Activated CD8-positive, alpha-beta memory T cell treated with anti-CD3 and anti-CD28 coated beads, Interleukin-2, amount 50 U/mL, for 48 hours (primary cell): ENCODE measurements at places on chromosomes 4 and X.
A peak's percentile ranks its signal among the peaks of the same experiment; 100 is the strongest.

DNA sequence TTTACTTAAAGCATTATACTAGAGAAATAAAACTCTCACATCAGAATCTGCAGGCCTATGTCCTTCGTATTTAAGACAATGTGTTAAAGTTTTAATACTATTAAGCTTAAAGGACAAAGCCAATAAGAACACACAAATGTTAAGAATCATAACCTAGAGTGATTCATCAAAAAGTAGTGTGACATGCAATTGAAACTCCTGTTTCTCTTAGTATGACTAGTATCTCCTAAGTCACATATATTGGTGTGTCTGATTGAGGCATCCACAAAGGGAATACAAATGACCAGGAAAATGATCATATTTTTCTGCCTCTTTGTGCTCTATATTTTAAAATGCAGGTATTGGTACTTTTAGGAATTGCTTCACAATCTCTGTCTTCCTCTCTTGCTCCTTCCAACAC, 23.8 kb downstream of the GPRASP3 start:
- no peak for DNase-seq

DNA sequence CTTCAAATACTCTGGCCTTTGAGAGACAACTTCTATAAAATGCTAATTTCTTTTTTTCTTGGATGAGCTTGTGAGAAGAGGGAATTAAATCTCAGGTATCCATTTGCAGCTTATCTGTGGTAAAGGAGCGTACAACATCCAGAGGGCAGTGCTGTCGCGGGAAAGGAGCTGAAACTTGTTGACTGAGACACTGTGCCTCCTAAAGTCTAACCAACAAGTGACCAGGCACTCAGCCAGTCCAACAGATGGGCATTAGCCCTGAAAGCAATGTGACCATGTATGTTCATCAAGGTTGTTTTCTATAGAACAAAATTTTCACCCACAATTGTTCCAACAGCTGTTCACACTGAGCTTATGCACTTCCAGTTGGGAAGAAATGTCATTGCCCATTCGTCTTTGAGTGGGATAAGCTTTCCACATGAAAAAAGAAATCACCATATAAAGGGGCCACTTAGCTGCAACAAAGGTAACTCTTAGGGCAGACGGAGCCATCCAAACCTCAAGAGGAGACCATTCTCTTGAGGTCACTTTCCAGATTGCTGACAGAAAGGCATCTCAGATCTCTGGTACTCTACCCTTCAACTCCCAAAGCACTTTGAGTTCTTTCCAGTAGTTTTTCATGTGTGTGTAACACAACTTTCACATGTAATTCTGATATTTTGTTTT, 244.8 kb upstream of the NEIL3 start:
- no peak for DNase-seq

DNA sequence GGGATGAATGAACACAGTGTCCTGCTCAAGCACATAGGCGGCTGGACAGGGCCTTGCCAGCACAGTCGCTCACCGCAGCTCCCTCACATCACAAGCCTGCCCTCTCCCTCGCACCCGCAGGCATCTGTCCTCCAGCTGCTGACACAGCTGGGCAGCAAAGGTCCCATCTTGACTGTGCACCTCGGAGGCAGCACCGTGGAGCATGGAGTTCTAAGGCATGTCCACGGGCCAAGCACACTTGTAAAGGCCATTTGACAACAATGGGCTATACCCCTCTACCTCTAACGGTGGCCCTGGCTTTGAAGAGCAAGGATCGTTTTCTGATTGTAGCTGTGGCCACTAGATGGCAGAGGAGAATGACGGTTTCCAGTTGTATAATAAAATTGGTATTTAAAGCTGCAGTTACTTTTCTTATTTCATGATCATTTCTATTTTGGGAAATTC, 53.8 kb downstream of the APLN start:
- no peak for DNase-seq

- no peak for DNase-seq
Measured at GRCh38 chrX:57172544-57172943, 35.3 kb upstream of the SPIN2A start.

DNA sequence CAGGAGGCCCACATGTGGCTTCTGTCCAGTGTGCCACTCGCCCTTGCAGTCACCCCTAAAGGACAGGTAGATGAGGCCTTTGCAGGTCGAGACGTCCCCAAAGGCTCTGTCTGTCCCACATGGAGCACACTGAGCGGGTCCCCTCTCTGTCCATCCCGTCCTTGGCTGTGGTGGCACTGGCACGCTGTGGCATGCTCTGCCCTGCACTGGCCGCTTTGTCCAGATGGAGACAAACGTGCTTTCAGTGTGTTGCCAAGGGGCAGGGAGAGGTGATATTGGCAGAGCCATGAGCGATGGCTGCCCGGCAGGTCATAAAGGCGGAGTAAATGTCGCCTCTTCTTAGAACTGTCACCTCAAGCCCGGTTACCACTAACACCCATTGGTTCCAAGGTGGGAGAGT, 86.9 kb upstream of the CLDN34 start:
- DNase-seq, result no peak

GRCh38 chr4:169612871-169613859, 782 bp upstream of the NEK1 start:
- peak; percentile 68 for DNase-seq

GRCh38 chrX:3231766-3232165, 114.7 kb downstream of the MXRA5 start:
- no peak for DNase-seq

DNA sequence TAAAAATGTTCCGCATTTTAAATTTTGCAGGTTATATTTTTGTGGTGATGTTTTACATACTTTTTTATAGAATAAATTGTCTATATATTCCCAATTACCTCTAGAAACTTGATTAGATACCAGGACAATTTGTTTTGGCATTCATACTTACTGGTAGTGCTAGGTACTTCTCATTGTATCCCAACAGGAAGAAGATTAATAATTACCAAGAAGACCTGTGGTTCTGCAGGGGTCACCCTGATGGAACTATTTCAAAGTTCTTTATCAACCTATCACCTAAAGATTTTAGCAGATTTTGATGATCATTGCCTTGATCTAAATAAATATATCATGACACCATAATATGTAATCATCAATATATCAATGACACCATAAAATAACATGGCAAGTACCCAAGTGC, 22.5 kb upstream of the FAM9A start:
- no peak for DNase-seq

DNA sequence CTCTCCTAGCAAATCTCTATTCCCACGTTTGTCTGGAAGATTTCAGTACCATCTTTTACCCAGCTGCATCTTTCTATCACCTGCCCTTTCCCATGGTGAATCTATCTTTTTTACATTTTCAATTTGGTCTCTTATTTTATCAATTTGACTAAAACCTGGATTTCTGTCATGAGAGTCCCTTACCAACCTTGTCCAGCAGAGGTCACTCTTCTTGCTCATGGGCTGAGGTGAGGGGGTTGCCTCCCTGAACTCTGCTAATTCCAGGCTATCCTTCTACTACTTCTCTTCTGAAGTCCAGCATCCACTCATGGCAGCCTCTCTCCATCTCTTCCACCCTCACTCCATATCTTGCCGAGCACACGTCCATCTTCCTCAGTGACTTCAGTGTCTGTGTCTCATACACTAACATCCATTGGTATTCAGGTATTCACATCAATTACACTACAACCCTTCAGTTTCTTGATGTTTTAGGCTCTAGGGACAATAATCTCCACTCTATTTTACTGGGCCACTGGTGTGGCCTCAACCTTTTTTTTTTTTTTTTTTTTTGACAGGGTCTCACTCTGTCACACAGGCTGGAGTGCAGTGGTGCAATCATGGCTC, 17.8 kb upstream of the ZNF827 start:
- DNase-seq, result no peak

- no peak for DNase-seq
Measured at GRCh38 chr4:145912376-145912775, 26.2 kb downstream of the ZNF827 start.

DNA sequence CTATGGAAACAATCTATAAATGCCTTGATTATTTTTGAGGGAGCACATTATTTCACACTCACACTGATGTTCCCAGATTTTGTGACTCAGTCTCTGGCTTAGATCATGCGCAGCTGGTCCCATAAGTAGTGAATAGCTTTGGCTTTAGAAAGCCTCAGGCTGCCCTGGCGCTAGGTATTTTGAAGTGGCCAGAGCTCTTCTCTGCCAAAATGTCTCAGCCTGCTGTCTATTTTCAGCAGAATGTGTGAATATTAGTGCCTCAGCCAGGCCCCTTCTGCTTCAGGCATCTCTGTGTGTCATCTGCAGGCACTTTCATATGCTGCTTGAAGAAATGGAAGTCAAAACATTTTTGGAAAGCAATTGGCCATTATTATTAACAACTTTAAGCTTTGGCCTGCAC, 931.0 kb upstream of the INTU start:
- DNase-seq, result no peak

DNA sequence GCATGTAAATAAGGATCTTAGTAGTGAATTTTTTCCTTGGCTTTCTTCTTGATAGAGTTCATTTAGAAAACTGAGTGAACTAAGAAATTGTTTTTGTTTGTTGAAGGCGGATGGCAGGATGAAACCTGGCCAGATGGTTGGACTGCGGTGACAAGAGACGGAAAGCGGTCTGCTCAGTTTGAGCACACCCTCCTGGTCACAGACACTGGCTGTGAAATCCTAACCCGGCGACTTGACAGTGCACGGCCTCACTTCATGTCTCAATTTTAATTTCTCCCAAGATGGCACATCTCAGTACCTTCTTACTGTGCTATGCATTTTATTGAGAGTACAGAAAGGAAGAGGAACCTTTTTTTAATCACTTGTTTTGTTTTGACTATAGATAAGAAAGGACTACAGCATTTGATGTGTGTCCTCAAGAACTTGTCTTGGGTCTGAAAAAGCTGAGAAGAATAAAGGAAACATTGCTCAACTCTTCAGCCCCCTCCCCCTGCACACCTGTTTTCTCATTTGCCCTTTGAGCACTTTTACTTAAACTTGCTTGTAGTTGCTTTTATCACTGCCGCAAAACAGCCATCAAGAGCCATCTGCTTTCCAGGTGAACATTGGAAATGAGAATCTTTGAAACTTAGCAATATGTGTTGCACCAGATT, 27.4 kb downstream of the ADH5 start:
- no peak for DNase-seq

DNA sequence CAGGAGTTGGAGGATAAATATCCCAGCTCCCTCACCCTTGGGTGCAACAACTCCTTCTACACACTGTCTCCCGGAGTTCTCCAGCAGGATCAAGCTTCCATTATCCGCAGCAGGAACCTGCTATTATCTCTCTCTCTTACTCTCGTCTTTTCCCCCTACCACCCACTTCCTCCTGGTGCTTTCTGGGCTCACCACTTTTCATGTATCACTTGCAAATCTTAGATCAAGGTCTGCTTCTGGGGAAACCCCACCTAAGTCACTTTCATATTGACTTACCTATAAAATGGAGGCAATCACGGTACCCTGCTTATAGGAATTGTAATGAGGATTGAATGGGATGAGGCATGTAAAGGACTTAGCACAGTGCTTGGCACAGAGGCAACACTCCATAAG, 589.5 kb downstream of the BCOR start:
- no peak for DNase-seq

DNA sequence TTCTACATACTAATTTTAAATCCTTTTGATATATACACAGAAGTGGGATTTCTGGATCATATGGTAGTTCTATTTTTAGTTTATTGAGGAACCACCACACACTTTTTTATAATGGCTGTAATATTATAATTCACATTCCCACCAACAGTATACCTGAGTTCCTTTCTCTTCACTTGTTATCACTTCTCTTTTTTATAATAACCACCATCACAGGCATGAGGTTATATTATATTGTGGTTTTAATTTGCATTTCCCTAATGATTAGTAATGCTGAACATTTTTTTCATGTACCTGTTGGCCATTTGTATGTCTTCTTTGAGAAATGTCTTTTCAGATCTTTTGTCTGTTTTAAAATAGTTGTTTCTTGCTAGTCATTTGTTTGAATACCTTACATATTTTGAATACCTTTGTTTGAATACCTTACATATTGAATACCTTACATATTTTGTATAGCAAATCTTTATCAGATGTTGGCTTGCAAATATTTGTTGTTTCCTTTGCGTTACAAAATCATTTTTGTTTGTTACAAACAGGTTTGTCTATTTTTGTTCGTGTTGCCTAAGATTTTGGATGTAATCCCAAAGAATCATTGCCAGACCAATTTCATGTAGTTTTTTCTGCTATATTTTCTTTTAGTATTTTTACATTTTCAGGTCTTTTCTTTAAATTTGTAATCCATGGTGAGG, 198.5 kb upstream of the KLF8 start:
- DNase-seq, result no peak

GRCh38 chr4:148396986-148397673, 45.1 kb downstream of the NR3C2 start:
- no peak for DNase-seq

GRCh38 chrX:153784325-153784967, 3.6 kb downstream of the SRPK3 start:
- no peak for DNase-seq

DNA sequence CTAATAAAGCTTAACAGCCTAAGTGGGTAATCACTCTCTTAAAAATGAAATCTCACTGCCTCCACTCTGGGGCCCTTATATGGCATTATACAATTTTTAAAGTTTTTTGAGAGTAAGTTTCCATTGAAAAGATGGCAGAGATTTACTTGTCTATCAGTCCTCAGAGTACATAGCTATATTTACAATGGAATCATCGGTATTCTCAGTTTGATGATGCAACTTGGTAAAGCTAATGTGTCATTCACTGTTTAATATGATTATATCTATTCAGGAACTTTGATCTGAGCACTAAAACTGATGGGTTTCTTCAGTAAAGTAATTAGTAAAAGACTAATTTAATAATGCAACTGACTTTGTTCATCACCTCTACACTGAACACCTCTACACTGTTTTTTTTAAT, 51.6 kb downstream of the CT47B1 start:
- no peak for DNase-seq

DNA sequence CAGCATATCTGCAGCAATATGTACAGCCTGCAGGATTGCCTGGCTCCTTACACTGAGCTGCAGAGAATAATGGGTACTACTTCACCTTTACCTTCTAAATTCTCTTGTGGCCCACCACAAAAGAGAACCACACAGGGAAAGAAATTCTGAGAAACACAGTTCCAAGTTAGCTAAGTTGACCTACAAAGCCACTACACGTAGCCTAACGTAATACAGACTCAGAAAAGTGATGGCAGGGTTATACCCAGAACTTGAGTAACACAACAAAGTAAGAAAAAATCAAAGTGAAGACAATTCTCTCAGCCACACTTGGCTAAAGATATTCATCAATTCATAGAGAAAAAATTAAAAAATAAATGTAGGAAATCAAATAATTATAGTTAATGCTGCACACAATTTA, 26.4 kb upstream of the SRPX start:
- DNase-seq, result no peak

GRCh38 chr4:146190456-146190855, 14.9 kb downstream of the LSM6 start:
- DNase-seq, result no peak

GRCh38 chr4:125440814-125441213, 126.1 kb downstream of the FAT4 start:
- no peak for DNase-seq
